Left lobe of liver (tissue), 2 donors: ENCODE measurements at places on chromosomes 5 and 9. TPM values are rescaled to one million over a fixed set of nuclear protein-coding genes. Genes with fewer than 3 reads are reported as not detected.

Gene PCDHA11
- total RNA-seq, result 0.23 TPM

Gene MRRF
- total RNA-seq, result 16.3 TPM

Gene CDHR2
- 87.3 TPM for total RNA-seq

Gene MCIDAS
- not detected for total RNA-seq

Gene TRPM6
- 0.03 TPM for total RNA-seq

Gene LHX3
- not detected for total RNA-seq

Gene MSX2
- not detected for total RNA-seq

Gene TMEM252
- total RNA-seq, result not detected

Gene PCA3
- total RNA-seq, result 0.60 TPM

Gene SLC6A7
- total RNA-seq, result not detected

Gene TAF11L10
- not detected for total RNA-seq

Gene ADGRV1
- total RNA-seq, result 9.3 TPM

Gene FOXD4L6
- total RNA-seq, result not detected

Gene PCDHGA4
- total RNA-seq, result 0.53 TPM

Gene SH2D3C
- 3.4 TPM for total RNA-seq

Gene TAF1L
- total RNA-seq, result not detected

Gene JAKMIP2
- total RNA-seq, result 0.40 TPM

Gene NXNL2
- not detected for total RNA-seq

DNA sequence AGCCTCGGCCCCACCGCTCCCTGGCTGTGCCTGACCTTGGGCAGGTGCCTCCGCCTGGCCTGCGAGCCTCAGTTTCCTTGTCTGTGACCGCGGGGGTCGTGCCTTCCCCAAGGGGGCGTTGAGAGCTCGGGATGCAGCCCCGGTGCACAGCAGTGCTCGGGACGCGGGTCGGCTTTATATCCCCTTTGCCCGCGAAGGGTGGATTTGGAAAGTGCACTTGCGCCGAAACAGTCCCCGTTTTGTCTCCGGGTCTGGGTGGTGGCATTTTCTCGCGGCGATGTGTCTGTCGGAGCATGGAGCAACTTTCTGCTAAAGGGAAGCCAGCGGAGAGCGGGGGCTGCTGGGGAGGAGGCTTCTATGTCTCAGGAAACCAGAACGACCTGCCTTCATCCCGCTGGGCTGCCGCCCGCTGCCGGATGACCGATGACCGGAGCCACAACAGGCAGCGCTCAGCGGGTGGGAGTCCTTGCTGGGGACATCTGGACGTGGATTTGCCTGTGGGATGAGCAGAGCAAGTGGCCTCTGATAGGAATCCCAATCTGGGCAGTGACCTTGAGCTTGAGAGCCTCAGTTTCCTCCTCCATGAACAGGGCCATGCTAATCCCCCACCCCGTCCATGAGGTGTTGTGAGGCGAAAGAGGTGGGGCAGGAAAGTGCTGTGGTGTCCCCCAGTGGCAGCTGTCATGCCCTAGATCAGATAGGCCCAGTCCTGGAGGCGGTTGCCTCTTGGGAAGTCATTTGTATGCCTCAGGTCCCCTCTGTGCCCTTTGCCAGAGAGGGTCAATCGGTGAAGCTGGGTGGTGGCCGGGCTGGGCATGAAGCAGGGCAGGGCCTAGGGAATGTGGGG lies 651 bp downstream of the HRH2 start:
- DNase-seq, result no peak

DNA sequence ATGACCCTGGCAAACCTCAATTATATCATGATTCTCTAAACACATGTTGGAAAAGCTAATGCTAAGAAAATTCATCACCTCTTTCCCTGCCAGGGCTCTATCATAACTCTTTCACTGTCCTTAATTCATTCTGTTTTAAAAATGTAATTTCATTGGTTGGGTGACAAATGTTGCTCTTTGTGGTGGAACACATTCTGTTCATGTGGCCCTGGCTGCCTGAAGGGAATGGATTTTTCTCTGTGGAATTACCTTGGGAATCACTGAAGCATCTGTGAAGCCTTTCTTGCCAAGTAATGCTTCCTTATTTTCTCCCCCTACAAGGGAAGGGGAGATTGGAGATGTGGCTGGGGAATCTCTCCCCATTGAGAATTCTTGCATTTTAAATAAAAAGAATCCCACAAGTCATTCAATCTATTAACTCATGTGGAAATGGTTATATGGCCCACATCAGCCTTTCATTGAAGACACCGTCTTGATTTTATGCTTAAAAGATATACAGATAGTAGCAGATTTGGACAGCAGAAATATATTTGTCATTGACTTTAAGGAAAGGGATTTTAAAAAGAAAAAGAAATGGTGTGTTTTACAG lies 201.8 kb upstream of the NMUR2 start:
- DNase-seq, result no peak

GRCh38 chr9:125332527-125332926 lies 70.9 kb downstream of the GAPVD1 start:
- DNase-seq, result no peak

DNA sequence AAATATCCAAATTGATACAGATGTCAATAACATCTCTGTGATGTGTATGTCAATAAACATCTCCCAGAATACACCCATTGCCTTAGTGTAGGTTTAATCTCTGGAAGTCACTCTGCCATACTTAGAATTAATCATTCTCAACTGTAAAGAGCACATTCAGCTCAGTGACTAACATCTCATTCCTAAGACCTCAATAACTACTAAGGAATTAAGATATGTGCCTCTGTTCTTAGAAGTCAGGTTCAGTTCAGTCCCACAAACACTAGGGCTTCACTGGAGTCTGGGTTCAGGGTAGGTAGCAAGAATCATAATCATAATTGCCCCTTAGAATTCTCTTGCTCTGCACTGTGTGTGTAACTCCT lies 31.7 kb downstream of the UGCG start:
- no peak for DNase-seq

DNA sequence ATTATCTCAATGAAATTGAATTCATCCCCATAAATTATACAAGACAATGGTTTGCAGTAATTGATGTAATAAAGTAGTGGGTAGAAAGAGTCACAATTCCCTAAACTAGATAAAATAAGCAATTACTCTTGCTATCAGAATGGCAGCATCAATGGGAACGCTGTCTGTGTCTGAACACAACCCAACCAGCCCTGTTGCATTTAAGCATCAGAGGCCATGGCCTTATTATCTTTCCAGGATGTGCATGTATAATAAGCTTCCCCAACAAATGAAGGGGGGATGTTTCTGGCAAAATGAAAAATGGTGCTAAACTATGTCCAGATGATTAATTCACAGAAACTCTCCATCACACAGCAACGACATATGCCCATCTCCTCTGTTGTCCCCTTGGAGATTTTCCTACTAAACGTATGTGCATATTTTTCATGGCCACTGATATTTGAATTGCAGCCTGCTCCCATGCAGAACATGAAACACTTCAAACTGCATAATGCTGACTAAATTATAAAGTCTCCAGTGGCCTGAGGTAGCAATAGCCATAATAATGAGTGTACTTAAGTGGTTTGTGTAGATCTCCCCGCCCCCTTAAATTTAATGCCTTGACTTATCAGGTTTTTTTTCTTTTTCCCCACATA lies 306.9 kb upstream of the ADAMTS16 start:
- no peak for DNase-seq

- DNase-seq, result no peak
Measured at GRCh38 chr9:111094433-111094924, 56.2 kb upstream of the LPAR1 start.

DNA sequence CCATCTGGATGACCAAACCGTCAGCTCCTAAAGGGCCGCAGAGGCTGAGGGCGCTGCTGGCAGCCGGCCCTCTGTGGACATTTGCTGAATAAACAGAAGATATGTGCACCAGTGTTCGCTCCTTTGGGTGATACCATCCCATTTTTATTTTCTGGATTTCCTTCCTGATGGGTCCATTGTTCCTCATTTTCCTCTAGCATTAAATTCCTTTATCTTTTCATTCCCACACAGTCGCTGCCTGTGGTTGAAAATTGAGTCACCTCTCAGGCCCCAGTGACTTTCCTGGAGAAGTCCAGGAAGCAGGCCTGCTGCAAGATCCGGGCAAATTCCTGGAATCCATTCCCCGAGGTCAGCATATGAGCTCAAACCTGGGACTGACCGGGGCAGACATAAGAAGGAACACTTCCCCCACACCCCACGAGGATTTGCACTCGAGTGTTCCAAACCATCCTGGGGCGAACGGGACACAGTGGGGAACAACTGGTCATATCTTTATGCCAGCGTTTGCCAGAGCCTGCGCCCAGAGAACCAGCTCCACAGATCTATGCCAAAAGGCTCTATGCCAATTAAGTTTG lies 86.7 kb upstream of the PCA3 start:
- DNase-seq, result no peak

DNA sequence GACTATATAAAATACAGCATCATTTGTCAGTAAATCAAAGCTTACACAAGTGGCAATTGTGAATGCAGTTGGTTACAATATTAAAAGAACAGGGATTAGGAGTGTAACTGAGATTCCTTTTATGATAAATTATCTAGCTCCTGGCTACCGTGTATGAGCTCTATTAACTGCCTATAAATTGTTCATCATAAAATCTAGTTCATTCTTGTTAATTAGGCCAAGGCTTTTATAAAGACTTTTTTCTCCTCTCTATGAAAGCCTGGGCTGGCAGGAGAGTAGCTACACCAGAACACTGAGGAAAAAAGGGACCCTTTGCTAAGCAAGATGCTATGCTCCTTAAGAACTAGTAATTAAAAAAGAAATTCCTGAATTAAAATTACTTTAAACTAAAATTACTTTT lies 132.4 kb upstream of the MEF2C start:
- no peak for DNase-seq

DNA sequence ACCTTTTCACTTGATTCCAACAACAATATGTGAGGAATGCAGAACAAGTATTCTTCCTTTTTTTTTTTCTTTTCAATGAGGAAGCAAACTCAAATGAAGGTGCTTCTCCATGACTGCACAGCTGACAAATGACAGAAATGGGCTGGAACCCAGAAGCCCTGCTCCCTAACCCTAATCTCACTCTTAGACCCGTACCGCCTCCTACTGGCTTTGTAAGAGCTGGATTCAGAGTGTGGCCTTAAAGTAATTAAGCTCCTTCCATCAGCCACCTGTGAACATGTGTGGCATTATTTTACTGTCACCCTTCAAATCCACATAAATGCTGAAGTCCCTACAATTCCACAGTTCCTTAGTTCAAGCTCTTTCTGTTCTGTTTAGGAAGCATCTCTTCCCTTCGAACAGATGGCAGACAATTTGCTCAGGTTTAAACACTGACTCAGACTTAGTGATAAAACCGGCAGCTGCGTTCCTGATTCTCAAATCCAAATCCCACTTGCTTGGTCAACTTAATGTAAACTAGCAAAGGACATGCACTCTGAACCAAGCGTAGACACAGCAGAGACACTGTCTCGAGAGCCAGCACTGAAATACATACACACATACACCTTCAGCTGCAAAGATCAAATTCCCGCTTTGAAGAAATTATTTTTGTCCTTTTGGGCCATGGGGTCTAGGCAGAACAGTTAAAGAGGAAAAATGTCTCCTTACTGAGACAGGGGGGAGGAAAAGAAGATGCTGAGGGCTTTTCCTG lies 316.7 kb upstream of the TLE4 start:
- DNase-seq, result no peak

GRCh38 chr9:132494857-132495256 lies 84.8 kb downstream of the CFAP77 start:
- no peak for DNase-seq

GRCh38 chr9:1532171-1532570 lies 482.0 kb downstream of the DMRT2 start:
- DNase-seq, result no peak

GRCh38 chr5:180296771-180297170 lies 4.9 kb upstream of the MAPK9 start:
- DNase-seq, result no peak

DNA sequence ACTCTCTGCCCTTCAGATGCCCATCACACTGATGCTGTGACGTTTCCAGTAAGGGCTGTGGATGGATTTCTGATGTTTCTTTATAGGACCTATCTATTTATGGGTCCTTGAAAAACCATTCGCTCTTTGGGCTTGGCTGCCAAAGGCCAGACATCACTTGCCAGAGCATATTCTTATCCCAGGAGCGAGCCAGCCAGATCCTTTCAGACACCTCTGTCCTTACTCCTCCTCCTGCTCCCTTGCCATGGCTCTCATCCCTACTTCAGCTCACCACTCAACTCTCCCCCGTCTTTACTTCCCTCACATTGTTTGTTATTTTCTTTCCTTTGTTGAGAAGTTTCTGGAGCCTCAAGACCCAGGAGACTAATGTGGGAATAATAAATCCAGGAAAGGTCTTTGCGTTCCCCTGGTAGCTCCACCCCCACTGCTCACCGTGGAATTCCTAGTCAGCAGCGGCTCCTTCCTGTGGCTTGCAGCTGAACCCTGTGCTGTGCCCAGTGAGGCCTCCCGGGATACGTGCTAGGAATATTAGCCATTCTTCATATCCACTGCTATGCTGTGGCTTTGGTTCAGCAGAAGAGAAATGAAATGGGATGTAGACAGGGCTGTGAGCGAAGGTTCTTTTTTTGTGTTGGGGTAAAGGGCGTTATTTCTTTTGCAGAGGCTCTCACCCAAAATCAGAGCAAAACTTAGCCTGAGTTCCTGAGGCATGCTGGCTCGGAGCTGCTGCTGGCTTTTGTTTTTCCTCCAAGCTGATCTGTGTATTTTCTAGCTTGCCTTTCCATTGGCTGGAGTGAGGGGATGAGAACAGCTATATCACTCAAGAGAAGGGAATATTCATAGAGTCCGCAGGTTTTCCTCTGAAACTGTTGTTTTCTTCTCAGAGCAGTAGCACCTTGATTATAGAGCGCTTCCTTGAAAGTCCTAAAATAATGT lies 171.1 kb downstream of the SAXO1 start:
- DNase-seq, result no peak

- DNase-seq, result no peak
Measured at GRCh38 chr5:139186752-139187326, 11.3 kb downstream of the SIL1 start.

- no peak for DNase-seq
Measured at GRCh38 chr9:132014218-132014805, 65.4 kb downstream of the MED27 start.

- DNase-seq, result no peak
Measured at GRCh38 chr5:22892441-22892840, 39.3 kb upstream of the CDH12 start.

GRCh38 chr9:135937521-135938489 lies 23.4 kb downstream of the UBAC1 start:
- DNase-seq, result no peak

- no peak for DNase-seq
Measured at GRCh38 chr5:144742361-144742760, 571.7 kb downstream of the KCTD16 start.

- DNase-seq, result no peak
Measured at GRCh38 chr5:68054638-68055037, 160.9 kb upstream of the PIK3R1 start.

GRCh38 chr9:117597977-117598376 lies 106.2 kb upstream of the TLR4 start:
- DNase-seq, result no peak
